ENCODE measurements at places on chromosomes 16 and 17.

GRCh38 chr17:57178839-57179238 lies 77.5 kb upstream of the MSI2 start:
- no peak for DNase-seq

GRCh38 chr17:29588562-29589411 lies 661 bp downstream of the GIT1 start:
- DNase-seq = peak; percentile 21

DNA sequence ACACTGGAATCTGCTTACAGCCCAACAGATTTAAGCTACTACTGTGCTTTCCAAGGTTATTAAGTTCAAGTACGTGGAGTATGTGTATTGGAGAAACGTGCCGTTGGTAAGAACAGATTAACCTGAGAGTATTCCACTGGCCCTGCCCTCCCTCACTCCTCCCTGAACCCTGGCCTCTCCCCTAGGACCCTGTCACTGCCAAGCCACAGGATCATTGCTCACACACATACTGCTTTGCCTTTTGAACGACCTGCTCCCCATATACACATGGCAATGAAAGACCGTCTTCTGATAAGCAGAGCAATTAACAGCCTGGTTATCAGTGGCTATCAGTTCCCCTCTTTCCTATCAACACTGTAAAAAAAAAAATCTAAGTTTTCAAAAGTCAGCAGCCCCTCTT lies 458.9 kb upstream of the DYNLRB2 start:
- DNase-seq = no peak

- DNase-seq = no peak
These were observed 17.9 kb downstream of the KPNA2 start for GRCh38 chr17:68053231-68054013.

GRCh38 chr16:2511128-2511800 lies 2.5 kb upstream of the ATP6V0C start:
- no peak for DNase-seq

- DNase-seq = no peak
These were observed 1.2 kb upstream of the CBX4 start for GRCh38 chr17:79840269-79840988.

GRCh38 chr17:78812855-78813254 lies 27.8 kb downstream of the USP36 start:
- no peak for DNase-seq

- DNase-seq = no peak
These were observed 203.7 kb upstream of the SDK2 start for GRCh38 chr17:73847952-73848351.

DNA sequence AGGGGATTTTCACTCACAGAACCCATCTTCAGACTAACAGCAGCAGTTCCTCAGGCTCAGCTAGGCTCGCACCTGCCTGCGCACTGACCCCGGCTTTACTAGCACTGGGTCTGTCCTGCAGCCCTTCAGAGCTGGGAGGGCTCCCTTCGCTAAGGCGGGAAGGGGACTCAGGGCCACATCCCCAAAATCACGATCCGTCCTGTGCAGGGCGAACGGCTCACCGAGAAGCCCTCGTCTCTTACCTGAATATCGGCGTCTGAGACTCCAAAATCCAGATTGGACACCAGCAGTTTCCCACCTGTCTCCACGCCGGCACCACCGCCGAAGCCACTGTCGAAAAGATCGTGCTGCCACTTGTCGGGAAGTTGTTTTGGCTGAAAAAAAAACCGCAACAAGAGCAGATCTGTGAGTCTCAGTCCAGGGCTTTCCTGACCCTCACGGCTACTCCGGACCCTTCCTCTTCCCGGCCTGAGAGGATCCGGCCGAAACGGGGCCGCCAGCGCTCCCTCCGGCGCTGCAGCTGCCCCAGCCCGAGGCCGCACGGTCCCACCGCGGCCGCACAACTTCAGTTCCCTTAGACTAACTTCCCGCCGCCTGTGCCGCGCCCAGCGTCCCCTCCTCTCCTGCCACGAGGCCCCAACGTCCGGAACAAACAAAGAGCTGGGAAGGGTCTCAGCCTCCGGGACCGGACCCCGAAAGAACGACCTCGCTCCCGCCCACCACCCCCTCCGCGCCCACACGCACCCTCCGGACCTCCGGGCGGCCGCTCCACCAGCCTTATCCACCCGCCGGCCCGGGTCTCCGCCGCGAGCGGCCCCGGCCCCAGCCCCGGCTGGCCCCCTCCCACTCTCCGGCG lies 711 bp downstream of the ALYREF start:
- DNase-seq = no peak

GRCh38 chr16:1279945-1280589 lies 24.2 kb downstream of the TPSD1 start:
- no peak for DNase-seq

GRCh38 chr17:80876950-80877728 lies 114.5 kb upstream of the CHMP6 start:
- no peak for DNase-seq

DNA sequence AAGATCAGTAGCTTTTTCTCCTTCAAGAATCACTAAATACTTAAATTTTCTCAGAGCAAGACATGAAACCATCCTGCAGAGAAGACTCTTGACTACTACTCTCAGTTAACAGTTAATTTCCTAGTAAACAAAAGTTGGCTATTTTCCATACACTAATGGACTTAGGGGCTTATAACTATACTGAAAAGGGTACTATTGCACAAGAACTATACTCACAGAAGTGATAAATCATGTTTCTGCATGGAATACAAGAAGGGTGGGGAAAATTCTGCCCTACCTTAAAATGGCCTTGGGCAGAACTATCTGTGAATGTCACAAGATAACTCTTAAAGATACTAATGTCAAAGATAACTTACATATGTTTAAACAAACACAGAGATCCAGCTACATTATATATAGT lies 12.5 kb downstream of the ZNF652 start:
- no peak for DNase-seq

GRCh38 chr17:50872710-50873424 lies 6.7 kb upstream of the TOB1 start:
- DNase-seq = peak; percentile 82

DNA sequence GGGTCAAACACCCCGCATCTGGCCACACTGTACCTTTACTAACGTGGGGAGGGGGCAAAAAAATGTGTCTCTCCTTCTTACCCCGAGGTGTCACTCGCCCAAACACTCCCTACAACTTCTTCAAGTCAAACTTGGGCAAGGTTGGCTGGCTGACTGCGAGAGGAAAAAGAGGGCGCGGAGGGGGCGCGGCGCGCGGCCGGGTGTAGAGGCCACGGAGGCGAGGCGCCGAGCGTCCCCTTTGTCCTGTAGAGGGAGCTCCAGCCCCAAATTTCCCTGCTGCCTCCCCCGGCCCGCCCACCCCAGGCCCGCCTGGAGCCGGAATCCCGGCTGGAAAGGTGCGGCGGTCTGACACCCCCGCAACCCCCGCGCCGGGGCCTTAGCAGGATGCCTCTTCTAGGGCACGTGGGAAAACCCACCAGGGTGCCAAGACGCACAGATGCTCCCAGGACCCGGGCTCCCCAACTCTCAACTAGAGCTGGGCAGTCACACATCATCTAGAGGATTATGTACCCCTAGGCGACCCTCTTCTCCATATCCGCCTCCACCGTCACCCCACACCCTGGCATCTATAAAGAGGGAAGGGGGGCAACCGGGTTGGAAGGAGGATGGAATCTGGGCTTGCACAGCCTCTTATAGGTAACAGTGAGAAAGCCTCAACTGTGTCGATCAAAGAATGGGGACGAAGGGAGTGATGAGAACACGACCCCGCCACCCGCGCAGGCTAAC lies 4.2 kb downstream of the IRX3 start:
- peak; percentile 30 for DNase-seq

- no peak for DNase-seq
These were observed 80.9 kb downstream of the PRKCA start for GRCh38 chr17:66383333-66383732.

GRCh38 chr16:11372073-11372828 lies 27.0 kb downstream of the RMI2 start:
- no peak for DNase-seq

- no peak for DNase-seq
These were observed 36.1 kb upstream of the ERCC4 start for GRCh38 chr16:13883881-13884280.

- DNase-seq = no peak
These were observed 9.9 kb downstream of the DNASE1 start for GRCh38 chr16:3664187-3664896.

GRCh38 chr16:17965133-17965900 lies 371.2 kb downstream of the NPIPA8 start:
- no peak for DNase-seq

- no peak for DNase-seq
These were observed 21.5 kb upstream of the PSMD7 start for GRCh38 chr16:74275031-74275636.

- DNase-seq = no peak
These were observed 69.3 kb downstream of the CRISPLD2 start for GRCh38 chr16:84889066-84889465.

- no peak for DNase-seq
These were observed 2.6 kb downstream of the PCGF2 start for GRCh38 chr17:38745545-38745944.

- no peak for DNase-seq
These were observed 864.0 kb downstream of the KCNJ2 start for GRCh38 chr17:71033336-71033735.

DNA sequence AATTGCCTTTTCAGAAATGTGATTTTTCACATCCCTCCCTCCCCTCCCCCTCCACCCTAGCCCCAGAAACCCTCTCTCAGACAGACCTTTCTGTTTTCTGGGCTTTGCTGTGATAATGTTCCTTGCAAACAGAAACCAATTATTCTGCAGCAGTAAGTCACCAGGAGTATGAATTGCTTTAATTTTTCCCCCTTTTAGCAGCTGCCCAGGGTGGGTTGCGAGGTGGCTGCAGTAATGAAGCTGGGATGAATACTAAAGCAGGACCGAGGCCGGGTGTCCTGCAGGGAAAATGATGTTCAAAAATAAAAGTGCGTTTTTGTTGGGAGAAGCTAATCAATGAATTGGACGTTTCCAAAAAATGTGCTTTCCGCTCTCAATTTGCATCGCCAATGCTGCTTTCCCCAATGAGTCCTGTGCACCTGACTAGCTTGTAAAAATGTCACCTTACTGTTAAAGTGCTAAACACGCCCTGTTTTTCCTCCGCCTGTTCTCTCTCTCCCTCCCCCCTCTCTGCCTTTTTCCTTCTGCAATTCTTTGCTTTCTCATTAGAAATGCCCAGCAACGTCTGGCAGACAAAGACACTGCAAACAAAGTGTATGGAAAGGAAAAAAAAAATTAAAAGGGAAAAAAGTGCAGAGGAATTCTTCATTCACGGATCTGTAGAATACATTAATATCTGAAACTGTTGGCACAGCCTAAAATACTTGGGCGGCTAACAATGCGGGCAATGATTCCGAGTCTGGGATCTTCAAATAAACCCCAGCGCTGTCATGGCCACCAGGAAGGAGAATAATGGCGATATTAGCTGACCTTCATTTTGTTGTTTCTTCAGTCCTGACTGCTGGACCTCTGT lies 244.1 kb downstream of the STX8 start:
- no peak for DNase-seq

DNA sequence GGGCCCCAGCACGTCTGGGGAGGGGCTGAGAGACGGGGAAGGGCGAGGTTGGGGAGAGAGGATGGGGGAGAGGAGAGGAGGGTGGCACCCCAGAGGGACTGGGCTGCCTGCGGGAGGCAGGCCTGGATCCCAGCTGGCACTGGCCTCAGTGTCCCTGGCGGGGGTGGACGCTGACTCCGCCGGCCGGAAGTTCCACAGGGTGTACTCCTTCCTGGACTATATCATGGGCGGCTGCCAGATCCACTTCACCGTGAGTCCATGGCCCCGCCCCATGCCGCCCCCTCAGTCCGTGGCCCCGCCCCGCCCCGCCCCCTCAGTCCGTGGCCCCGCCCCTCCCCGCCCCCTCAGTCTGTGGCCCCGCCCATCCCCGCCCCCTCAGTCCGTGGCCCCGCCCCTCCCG lies 11.3 kb downstream of the CPNE7 start:
- DNase-seq = no peak

DNA sequence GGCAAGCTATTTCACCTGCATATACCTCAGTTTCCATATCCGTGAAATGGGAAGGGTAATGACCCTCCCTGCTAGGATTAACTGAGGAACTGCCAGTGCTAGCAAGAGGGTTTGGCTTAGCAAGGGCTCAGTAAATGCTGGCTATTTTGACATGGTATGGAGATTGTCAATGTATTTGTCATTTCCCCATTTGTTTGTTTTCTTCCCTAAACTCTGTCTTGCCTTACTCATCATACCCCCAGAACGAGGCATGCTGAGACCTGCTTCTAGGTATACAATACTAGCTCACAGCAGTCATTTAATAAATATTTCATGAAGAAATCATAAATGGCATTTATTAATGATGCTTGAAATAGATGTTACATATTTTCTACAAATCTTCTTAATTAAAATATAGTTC lies 124.0 kb downstream of the DYNLRB2 start:
- no peak for DNase-seq

- no peak for DNase-seq
These were observed 44.8 kb downstream of the CDYL2 start for GRCh38 chr16:80759419-80760162.

DNA sequence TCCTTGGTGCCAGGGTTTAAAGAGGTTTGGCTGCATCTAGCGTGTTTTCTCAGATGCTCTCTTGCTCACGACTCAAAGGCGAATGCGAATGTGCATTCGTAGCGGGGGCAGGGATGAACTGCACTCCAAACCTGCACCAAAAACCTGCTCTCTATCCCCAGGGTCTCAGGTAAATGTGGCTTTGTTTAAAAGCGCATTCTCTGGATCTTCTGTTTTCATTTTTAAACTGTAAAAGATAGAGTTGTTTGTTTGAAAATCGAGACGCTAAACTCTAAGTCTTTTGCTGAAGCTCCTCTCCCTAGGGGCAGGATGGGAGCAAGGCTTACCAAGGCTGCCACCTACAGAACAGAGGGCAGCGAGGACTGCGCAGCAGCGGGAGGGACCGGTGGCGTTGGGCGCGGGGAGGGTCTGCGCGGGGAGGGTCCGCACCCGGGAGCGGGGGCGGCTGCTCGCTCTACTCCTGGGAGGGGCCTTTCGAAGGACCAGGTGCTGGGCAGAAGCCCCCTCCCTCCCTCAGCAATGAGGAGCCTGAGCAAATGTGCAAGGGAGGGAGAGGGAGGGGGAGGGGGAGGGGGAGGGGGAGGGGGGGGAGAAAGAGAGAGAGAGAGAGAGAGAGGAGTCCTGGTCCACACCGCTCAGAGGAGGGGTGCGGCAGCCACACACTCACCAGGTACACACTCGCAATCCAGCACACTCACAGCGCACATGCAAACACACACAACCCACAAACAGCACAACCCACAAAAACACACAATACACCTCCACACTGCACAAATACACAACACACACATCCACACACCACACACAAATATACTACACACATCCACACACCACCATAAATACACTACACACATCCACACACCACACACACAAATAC lies 142.8 kb downstream of the GRIN2A start:
- peak; percentile 10 for DNase-seq

DNA sequence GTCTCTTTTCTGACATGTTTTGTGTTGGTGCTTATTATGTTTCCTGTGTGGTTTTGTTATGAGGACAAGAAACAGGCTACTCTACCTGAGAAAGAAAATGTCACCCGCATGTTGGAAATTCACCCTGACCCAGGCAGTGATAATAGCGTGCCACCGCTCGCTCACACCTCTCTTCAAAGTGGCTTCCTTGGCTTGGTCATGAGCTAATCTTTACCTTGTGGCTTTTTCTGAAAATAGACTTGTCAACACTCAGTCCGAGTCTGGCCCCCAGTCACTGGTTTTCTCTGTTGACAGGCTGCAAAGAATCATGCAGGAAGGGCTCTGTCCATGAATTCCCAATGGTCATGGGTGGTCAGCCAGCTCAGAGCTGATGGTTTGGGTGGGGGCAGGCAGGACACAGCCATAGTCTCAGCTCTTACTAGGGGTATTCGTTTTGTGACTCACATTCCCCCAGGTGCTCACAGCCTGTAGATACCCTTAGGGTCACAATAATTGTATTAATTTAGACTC lies 121.3 kb upstream of the CACNG5 start:
- no peak for DNase-seq
